NCI-H748 treated with DMSO at 0.1 percent for 48 hours (cell line): ENCODE measurements at places on chromosomes 5 and 9.
A peak's percentile ranks its signal among the peaks of the same experiment; 100 is the strongest.

DNA sequence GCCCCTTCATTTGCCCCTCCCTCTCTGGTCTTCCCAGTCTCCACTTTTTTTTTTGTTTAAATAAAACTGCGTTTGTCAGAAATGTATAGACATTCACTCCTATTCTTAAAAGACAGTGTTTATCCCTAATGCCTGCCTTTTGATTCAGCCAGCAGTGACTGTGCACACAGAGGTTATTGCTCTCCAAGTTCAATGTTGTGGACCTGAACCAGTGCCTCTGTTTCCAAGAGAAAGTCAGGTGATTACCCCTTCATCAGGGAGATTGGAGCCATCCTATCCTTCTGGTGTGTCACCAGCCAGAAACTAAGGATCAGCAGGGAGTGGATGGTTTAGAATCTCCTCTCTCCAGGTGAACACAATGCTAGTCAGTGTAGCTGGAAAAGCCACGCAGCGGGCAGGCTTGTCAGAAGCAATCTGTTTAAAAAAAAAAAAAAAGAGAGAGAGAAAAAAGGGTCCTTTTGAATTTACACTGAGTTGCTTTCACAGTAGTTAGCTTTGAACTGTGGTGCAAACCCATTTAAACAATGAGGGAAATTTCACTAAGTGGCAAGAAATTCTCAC lies 167.5 kb upstream of the DMRT1 start:
- DNase-seq = no peak

DNA sequence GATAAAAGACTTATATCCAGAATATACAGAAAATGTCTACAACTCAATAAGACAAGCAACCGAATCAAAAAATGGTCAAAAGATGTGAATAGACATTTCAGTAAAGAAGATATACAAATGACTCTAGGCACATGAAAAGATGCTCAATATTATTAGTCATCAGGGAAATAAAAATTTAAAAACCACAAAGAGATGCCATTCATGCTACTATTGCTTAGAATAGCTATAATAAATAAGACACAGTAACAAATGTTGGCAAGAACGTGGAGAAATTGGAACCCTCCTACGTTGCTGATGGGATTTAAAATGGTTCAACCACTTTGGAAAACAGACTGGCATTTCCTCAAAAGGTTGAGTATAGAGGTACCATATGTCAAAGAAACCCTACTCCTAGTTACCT lies 39.8 kb downstream of the POLK start:
- no peak for DNase-seq

GRCh38 chr5:135535420-135535819 lies 344 bp downstream of the NEUROG1 start:
- no peak for DNase-seq

GRCh38 chr5:69160651-69161050 lies 6.3 kb upstream of the CCNB1 start:
- no peak for DNase-seq

DNA sequence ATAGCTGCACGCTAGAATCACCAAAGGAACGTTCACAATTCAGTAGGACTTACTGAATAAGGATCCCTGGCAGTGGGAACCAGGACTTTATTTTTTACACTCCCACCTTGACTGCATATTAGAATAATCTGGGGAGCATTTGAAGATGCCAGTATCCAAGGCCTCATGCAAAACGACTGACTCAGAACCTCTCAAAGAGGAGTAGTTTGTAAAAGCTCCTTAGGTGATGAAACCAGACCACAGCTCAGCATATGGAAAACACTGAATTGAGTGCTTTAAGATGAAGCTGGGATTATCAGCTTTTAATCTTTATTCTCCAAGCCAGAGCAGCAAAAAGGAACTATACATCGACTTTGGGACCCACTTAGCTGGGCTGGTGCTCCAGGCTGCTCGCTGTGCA lies 288.3 kb downstream of the MLLT3 start:
- no peak for DNase-seq

- no peak for DNase-seq
Observed at GRCh38 chr9:107478805-107479204, 10.8 kb downstream of the KLF4 start.

DNA sequence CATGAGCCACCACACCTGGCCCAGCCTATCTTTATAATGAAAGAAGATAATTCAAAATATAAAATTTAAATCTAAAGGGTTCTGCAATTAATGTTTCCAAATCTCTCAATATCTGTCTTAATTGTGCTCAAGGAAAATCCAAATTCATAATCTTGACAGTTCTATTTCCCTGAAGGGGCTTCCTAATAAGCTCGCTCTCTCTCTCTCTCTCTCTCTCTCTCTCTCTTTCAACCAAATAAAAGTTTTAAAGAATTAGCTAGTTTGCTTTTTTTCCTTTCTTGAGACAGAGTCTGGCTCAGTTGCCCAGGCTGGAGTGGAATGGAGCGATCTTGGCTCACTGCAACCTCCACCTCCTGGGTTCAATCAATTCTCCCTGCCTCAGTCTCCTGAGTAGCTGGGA lies 13.2 kb upstream of the SCAI start:
- DNase-seq = no peak

GRCh38 chr9:79896390-79896980 lies 324.7 kb downstream of the TLE4 start:
- no peak for DNase-seq

DNA sequence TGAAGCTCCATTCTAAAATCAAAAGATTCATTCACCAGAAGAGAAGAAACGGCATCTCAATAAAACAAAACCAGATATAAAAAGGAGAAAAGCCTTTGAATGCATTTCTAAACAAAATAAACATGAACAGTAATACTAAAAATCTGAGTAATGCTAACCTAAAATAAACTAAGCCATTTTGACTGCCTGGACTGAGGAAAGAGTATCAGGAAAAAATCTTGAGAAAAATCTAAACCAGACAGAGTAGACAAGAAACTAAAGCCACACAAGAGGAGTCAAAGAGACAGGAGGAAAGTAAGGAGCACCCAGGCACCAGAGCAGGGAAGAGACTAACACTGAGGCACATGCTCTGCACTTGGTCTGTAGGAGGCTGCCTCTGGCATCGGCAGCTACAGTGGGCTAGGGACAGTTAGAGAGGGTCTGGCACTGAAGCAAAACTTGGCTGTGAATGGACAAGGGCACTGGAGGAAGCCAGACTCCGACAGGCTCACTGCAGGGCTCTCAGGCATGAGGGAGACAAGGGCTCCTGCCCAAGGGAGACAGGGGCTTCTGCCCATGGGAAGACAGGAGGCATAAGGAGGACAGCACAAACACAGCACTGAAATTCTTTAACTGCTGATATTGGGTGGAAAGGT lies 50.2 kb downstream of the DROSHA start:
- DNase-seq = no peak

GRCh38 chr5:17096952-17097695 lies 120.3 kb upstream of the BASP1 start:
- peak; percentile 93 for DNase-seq

DNA sequence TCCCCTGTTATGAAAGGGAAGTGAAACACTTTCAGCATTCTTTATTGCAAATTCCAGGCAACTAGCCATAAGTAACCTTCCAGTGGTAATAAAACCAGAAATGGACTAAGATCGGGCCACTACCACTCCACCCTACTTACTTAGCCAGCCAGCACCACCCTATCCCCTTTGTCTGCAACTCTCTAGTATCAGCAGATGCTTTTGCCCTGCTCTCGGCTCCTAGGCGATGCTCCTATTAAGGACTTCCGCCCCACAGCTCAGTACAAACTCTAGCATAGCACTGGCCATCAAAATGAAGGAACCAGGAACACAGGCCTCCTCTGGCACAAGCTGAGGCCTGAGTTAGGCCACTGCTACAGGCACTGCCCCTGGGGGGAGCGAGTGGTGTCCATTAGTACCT lies 81.2 kb downstream of the GLDC start:
- no peak for DNase-seq

GRCh38 chr5:142941245-142941644 lies 171.1 kb downstream of the ARHGAP26 start:
- DNase-seq = no peak

DNA sequence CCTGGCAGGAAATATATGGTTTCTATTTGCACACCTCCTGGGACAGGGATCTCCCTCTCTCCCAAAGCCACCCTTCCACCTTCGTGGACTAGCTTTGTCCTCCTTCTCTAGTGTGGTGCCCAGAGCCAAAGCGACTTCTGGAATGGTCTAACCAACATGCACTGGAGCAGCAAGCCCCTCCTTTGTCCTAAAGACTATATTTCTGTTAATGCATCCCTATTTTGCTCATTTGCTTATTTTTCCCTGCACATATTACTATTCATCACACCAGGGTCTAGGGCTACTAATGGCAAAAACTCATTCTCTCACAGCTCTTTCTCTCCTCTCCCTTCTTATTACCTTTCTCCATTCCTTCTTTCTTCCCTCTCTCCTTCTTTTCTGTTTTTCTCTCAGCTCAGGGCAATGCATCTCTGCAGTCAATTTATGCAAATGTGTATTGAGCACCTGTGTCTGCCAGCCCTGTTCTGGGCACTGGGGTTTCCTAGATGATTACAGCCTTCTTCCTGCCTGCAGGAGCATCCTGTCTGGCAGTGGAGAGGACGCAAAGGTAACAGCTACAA lies 2.8 kb upstream of the NEURL1B start:
- no peak for DNase-seq

DNA sequence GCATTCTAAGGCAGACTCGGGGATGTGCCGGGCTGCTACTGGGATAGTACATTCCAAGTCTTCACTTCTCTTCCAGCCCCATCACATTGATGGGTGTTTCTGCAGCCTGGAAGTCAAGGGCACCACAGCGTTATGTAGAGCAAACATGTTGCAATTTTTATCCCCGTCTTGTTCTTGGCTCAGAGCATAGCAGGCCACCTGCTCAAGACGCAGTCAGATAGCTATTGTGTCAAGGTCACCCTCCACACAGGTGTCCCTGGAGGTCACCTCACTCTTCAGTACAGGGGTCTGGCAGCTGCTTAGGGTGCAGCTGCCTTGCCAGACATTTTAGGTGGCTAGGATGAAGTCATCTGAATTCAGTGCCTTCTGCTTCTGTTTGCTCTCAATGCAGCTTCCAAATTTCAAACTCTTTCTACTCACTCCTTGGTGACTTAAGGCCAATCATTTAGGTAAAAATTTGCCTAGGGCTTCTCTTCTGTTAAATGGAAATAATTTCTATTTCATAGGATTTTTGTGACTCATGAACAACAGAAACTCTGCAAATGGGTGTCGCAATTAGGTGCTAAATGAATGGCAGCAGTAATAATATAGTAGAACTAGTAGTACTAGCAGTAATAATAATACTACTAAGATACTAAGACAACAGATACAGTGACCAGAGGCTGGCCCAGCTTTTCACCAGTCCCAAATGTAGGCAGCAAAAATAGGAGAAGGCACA lies 24.3 kb downstream of the KCNV2 start:
- DNase-seq = no peak

GRCh38 chr9:69811351-69811868 lies 9.2 kb upstream of the CFAP95 start:
- DNase-seq = no peak

- no peak for DNase-seq
Observed at GRCh38 chr5:151179489-151179840, 21.9 kb upstream of the ANXA6 start.

GRCh38 chr5:123207081-123207537 lies 118.1 kb downstream of the PRDM6 start:
- no peak for DNase-seq

GRCh38 chr9:134067904-134068743 lies at the start of gene BRD3:
TSS of gene BRD3 (minus strand) at chr9:134068026. CDS start at chr9:134053477, 14,549 bp downstream.
- peak; percentile 53 for DNase-seq

GRCh38 chr5:137201876-137202275 lies 297.2 kb downstream of the SPOCK1 start:
- no peak for DNase-seq

- no peak for DNase-seq
Observed at GRCh38 chr5:10124287-10124686, 125.4 kb downstream of the ATPSCKMT start.

- no peak for DNase-seq
Observed at GRCh38 chr9:6330958-6331634, 2.9 kb downstream of the TPD52L3 start.

- DNase-seq = no peak
Observed at GRCh38 chr5:113984928-113985327, 376.9 kb upstream of the KCNN2 start.

DNA sequence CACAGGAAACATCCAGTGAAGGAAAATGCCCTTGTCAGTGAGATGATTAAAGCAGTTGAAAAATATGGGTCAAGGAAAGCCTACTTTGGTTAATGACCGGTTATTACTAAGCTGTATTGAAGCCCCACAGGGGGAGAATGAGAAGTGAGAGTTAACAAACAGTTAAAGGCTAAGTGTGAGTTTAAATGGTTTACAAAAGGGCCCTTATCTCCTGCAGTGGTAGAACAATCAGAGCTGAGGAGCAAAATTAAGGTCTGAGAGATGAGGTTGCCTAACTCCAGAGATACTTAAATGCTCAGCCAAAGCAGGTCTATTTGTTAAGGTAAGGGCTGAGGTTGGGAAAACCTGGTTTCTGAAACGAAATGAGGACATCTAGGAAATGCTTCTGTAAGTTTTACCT lies 75.1 kb upstream of the FER start:
- DNase-seq = no peak

GRCh38 chr5:154593071-154593470 lies 115.0 kb upstream of the HAND1 start:
- no peak for DNase-seq
